GM23338 (cell line): ENCODE measurements at places on chromosomes 1 and 21. TPM values are rescaled to one million over a fixed set of nuclear protein-coding genes. Genes with fewer than 3 reads are reported as not detected.

DNA sequence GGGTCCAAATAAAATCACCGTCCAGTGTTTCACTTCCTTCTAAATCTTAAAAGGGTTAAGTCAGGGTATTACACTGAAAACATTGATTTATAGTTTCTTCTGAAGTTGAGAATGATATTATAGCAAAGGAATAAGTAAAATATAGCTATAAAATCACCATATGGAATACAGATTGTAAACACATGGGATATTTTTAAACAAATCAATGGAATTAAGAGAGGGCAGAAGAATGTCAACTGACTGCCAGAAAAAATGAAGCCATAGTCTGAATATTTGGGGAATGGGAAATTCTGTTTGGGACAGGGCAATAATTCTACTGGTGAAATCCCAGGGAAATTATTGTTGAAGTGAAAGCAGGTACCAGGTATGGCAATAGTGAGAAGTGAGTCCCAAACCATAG is 664.6 kb downstream of the NCAM2 start:
- no peak for DNase-seq

- DNase-seq, result no peak
These were observed 1.2 kb downstream of the ARHGEF2 start for GRCh38 chr1:155976913-155977689.

GRCh38 chr1:112675728-112676381 is 1.4 kb downstream of the MOV10 start:
- no peak for DNase-seq

DNA sequence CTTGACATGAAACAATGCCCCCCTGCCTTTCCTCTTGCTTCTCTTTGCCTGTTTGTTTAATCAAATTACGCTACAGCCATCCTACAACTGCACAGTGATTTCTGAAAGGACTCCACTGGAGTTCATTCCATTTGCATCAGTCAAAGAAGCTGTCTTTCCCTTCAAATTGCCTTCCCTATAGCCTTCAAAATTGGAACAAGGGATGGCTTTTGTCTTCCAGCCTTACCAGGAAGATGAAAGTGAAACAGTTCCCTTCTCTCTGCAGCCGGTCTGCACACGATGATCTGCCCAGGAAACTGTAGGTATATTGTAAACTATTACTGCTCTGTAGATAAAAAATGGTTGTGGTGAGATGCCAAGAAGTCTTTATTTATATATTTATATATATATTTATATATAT is 65.6 kb upstream of the ETS2 start:
- no peak for DNase-seq

GRCh38 chr21:28614791-28615190 is 377.9 kb downstream of the LTN1 start:
- no peak for DNase-seq

DNA sequence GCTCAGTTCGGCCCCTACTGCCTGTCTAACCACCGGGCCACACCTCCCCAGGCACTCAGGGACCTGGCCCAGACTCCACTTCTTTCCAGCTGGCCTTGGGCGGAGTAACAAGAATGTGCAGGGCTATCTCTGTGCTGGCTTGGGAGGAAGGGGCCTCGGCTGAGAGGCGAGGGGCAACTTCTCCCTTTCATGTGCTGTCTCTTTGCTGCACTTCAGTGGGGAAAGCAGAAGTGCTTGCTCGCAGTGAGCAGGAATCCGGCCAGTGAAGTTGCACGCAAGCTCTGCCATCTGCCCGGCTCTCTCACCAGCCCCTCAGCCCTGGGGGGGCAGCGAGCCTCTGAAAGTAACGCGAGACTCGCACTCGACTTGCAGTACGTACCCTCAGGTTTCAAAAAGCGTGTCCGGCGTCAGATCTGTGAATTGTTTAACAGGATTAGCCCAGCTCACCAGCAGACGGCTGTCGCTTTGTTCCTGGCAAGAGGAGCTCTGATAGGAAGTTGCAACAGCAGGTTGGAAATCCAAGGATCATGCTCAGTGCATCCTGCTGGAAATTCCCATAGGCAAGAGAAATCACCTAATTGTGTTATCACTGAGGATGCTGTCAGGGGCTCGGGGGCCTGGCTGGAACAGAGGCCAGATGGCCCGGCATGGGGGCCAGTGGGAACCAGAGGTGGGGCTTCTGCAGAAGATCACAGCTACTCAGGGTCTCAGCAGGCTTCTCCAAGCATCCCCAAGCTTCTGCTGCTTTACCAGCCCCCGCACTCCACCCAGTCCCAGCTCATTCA is 221.1 kb downstream of the NPHP4 start:
- no peak for DNase-seq

Gene LCE2C
- not detected in 2 replicates for total RNA-seq

Gene PROK1
- not detected in 2 replicates for total RNA-seq

Gene NOL9
- total RNA-seq, result 44.6 and 48.5 TPM in 2 replicates

- DNase-seq, result no peak
These were observed 177.5 kb downstream of the ASTN1 start for GRCh38 chr1:176987016-176987415.
